ENCODE measurements at places on chromosomes 16 and 17.

DNA sequence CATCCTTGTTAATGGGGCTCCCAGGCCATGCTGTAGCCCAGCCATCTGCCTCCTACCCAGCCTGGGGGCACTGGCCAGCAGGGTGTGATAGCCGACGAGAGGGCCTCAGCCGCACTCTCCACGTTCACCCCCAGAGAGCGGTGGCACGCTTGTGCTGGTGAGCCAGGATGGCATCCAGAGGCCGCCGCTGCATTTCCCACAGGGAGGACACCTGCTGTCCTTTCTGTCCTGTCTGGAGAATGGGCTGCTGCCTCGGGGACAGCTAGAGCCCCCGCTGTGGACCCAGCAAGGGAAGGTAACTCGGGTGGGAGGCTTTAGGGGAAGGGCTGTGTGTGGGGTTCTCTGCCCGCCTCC lies 27.4 kb downstream of the SGSM2 start:
- no peak for DNase-seq

DNA sequence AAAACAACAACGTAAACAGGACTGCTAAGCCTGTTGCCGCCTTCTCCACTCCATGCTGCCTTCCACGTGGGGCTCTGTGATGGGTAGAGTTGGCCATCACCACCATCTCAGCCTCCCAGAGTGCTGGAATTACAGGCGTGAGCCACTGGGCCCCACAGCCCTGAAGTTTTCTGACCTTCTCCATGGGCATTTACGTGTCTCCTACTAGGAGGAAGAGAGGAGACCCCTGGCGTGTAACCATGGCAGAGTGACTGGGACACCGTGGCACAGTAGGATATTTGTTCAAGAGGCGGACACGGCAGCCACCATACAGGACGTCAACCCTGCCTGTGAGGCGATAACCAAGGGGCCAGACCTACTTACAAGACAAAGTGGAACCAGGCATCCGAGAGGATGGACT lies 31.1 kb downstream of the TRPV3 start:
- no peak for DNase-seq

GRCh38 chr16:50195756-50196155 lies 42.6 kb downstream of the TENT4B start:
- peak; percentile 28 for DNase-seq

- DNase-seq = no peak
Measured at GRCh38 chr16:69412287-69412686, 12.1 kb upstream of the CYB5B start.

GRCh38 chr16:23712976-23713375 lies at the start of gene ERN2:
Gene ERN2, minus strand, starts transcription at chr16:23713222. Its CDS starts 35 bp downstream, at chr16:23713187.
- DNase-seq = no peak

DNA sequence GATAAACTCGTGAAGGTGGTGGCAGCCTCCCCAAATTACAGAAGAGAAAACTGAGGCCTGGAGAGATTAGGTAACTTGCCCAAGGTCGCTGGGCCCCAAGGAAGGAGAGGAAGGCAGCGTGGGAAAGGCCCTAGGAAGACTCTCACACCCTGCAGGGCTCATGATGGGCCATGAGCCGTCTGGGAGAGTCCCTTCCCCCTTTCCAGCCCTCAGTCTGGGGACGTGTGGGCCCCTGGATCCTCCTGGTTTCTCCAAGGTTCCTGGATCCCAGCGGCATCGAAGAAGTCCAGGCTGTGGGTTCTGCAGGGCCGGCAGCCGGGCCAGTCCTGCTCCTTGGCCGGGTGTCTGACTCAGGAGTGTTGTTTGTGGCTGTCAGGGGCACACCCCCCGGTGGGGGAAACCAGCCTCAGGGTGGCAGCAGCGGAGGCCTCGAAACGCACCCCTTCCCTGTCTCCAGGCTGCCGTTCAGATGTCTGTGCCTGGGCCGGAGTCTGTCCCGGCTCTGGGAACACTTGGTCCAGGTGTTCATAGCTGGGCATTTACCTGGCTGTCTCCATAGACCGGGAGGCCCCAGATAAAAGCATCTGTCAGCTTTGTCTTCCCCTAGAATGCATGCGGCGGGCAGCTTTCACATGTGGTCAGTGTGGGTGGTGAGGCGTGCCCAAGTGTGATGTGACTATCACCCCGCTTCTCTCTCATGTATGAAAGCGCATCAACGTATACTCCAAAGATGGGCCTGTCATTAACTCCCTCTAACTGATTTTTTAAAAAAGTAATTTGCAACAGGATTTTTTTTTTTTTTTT lies 3.7 kb upstream of the RAP1GAP2 start:
- no peak for DNase-seq

- peak; percentile 55 for DNase-seq
Measured at GRCh38 chr16:52497067-52497816, 49.7 kb downstream of the TOX3 start.

GRCh38 chr17:49746791-49747490 lies 17.0 kb downstream of the FAM117A start:
- DNase-seq = no peak

DNA sequence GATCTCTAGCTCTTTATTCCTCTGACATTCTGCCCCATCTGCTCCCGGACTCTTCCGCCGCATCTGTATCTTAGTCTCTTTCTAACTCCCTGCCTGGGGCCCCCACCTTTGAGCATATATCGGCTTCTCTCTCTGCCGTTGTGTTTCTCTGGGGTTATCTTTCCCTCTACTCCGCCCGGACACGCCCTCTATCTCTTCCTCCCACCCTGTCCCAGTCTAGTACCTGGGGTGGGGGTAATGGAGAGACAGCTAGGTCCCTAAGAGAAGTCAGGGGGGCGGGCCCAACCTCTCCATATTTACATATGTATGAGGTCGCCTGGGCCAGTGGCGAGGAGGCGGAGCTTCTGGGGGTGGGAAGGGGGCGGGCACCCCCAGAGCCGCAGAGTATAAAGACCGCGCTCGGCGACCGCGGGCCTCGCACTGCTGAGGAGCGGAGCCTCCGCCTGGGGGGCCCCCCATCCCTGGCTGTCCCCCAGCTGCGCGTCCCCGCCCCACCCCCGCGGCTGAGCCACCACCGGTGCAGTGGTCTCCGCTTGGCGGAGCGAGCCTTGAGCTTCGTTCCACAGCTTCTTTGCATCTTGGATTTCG lies at the start of gene ATP1B2:
Gene ATP1B2 (plus strand): TSS at position 418 of the 588 bp plus-strand sequence. CDS start 593 bp downstream, outside the sequence.
- no peak for DNase-seq

DNA sequence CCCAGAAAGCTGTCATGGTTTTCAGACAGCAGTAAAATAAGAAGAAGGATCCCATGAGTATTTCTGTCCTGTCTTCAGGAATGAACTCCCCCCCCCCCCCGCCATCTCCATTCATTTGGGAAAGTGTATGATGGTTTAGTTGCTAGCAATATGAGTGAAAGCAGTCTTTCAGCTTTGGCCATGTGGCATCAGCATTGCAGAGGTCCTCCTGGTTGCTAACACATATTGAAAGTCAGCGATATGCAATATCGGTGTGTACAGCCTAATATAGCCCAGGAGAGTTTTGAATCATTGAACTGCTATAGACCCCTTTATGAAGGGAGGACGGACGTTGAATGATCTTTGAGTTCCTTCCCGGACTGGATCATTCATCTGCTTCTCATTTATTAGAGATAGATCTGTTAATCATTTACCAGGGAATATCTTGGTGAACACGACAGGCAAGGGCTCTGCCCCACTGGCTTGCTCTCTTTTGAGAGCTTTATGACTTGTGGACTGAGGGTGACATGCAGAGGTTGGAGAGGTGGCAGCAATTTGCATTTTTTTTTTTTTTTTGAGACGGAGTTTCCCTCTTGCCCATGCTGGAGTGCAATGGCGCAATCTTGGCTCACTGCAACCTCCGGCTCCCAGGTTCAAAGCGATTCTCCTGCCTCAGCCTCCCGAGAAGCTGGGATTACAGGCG lies 25.2 kb downstream of the DEF8 start:
- DNase-seq = no peak

DNA sequence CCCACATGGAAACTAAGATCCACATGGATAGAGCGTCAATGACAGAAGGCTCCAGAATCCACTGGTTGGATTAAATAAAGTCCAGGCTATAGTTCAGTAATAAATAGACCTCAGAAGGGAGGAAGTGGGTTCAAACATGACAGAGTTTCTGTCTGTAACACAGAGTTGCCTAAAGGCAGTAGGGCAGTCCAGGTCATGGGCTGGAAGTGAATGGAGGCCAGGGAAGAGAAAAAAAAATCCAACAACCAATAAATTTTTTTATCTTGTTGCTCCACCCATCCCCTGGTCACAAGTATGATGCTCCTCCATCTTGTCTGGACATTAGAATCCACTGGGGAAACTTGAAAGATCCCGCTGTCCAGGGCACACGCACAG lies 92.4 kb downstream of the RGS9 start:
- no peak for DNase-seq

DNA sequence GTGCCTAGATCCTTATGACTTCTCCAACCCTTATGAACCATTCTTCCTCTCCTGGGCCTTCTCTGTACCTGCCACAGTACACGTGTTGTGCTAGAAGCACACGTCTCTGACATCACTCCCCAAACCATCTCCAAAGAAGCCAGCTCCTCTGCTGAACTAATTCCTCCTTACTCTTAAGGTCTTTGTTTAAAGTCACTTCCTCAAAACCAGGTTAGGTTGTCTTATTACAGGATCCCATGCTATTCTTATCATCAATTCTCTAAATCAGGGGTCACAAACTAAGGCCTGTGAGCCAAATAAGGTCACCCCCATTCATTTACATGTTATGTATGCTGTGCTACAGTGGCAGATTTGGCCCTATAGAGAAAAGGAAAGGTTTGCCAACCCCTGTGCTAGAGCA lies 4.0 kb downstream of the SUPT6H start:
- DNase-seq = no peak

- DNase-seq = peak; percentile 50
Measured at GRCh38 chr17:7858522-7858810, 663 bp downstream of the CYB5D1 start.

GRCh38 chr16:13056607-13057006 lies 155.2 kb downstream of the SHISA9 start:
- DNase-seq = no peak

DNA sequence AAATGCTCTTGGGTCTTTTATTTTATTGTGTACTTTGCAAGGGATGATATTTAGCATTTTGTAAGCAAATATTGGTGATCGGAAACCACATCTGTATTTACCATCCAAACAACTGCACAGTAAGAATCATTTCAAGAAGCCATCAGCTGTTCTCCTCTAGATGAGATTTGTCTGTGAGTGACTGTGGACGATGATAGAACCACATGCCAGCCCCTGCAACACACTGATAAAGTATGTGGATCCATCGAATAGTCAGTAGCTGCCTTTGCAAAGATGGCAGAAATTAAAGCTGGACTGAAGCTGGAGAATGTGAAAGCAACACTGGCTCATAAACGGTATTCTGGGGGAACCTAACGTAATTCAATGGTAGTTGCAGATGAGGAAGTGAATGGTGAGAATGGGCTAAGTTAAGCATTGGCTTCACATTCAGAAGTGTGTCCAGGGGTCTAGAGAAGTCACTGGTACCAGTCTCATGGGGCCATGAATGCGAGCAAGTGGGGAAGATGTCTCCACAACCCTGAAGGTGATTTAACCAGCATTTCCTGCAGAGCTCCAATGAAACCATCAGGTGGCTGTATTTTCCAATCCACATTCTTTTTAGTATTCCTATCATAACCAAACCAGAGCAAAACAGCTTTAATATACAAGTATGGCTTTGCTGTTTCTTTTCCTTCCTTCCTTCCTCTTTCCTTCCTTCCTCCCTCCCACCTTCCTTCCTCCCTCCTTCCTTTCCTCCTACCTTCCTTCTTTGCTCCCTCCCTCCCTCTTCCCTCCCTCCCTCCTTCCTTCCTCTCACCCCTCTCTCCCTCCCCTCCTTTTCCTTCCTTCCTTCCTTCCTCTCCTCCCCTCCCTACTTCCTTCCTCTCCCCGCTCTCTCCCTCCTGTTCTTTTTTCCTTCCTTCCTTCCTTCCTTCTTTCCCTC lies 169.4 kb downstream of the ABCA8 start:
- DNase-seq = no peak

GRCh38 chr16:31250782-31251384 lies 8.9 kb upstream of the ITGAM start:
- no peak for DNase-seq

DNA sequence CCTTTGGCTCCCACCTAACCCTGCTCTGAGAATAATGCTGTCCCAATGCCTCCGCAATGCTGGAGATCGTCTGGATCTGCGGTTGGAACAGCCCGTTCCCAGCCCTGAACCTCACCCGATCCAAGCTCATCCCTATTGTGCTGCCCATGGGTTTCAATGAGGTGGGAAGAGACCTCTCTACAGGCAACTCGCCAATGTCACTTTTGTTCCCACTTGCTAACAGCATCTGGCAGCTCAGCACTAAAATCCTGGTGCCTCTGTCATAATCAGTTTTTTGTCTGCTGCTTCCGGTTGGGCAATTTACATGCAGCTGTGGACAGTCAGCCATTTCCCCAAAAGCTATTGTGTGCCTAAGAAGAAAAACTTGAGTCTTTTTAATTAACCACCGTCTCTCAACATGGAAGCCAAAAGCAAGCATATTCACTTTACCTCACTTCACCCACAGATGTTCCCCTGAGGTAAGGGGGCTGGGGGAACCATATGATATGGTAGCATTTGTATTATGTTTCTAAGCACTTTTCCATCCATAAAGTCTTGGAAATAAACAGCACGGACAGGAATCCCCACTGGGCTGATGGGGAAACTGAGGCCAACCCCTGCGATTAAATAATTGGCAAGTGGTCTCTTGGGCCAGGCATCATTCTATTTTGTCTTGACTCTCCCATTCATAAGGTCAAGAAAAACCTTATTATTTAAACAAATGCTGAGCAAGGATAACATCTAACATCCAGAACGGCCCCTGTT lies 159.2 kb upstream of the CDH5 start:
- DNase-seq = peak; percentile 25

- DNase-seq = no peak
Measured at GRCh38 chr17:49473900-49474751, 21.0 kb upstream of the NGFR start.

- no peak for DNase-seq
Measured at GRCh38 chr17:34143430-34143829, 111.7 kb upstream of the CCL2 start.

DNA sequence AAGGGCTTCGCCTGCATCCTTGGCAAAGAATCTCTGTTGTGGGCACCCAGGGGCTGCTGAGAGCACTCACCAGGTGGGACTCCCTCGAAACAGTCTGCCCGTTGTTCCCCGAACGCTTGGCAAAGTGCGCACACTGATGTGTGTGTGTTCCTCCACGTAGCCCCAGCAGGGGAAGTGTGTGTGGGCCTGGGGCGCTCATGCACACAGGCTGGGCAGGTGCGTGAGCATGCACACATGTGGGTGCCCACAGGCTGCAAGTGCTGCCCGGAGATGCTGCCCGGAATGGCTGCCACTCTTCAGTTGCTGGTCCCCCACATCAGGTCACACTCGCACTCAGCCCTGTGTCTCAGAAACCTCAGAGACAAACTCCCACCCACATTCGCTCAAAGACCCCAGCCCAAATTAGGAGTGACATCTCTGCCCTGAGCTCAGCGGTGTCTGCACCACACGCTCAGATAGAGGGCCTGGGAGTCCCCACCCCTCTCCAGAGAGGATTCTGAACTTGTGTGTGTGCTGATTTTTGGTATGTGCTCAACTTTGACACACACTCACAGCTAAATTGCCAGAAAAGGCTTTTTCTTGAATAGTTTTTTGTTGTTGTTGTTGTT lies 119.4 kb downstream of the MGAT5B start:
- no peak for DNase-seq
